Left ventricle myocardium superior (tissue), 1 donor: ENCODE measurements at places on chromosomes 4 and X. TPM values are rescaled to one million over a fixed set of nuclear protein-coding genes. Genes with fewer than 3 reads are reported as not detected.
A peak's percentile ranks its signal among the peaks of the same experiment; 100 is the strongest.

The MTCP1 gene
- total RNA-seq = 51.6 TPM

The ARHGAP6 gene
- 2.8 TPM for total RNA-seq

The ZDHHC15 gene
- 3.5 TPM for total RNA-seq

The PLK4 gene
- total RNA-seq = 1.3 TPM

The USP27X gene
- 1.9 TPM for total RNA-seq

The ZFP42 gene
- not detected for total RNA-seq

The CT47B1 gene
- total RNA-seq = not detected

The ARMCX4 gene
- total RNA-seq = 5.5 TPM

The GPR173 gene
- 0.50 TPM for total RNA-seq

The PSAPL1 gene
- not detected for total RNA-seq

The MAGEA4 gene
- total RNA-seq = not detected

The PGAM4 gene
- not detected for total RNA-seq

The SPANXB1 gene
- total RNA-seq = not detected

The CSAG1 gene
- not detected for total RNA-seq

The GLRB gene
- total RNA-seq = 11.2 TPM

The CRMP1 gene
- 1.3 TPM for total RNA-seq

- DNase-seq = no peak
Measured at GRCh38 chr4:20426028-20426427, 174.3 kb downstream of the SLIT2 start.

- DNase-seq = no peak
Measured at GRCh38 chr4:24644983-24645764, 60.8 kb upstream of the DHX15 start.

DNA sequence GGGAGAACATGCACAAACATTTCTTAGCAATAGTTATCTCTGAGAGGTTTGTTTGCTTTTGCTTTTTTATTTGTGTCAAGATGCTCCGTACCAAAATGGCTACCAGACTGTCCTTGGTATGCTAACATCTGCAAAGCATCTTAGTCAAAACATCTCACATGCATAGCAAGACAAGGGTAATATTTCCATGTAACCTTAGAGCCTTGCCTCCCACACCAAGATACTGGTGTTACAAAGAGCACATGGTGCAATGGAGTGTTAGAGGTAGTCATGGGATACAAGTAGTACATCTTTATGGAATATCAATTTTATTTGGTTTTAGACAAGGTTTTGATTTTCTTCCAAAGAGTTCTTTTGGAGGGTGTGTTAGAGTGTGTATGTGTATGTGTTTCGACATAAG, 109.7 kb downstream of the NR3C2 start:
- DNase-seq = no peak

- DNase-seq = no peak
Measured at GRCh38 chr4:184857441-184858121, 31.8 kb upstream of the ACSL1 start.

- peak; percentile 78 for DNase-seq
Measured at GRCh38 chr4:99300934-99301333, 10.1 kb upstream of the ADH1A start.

DNA sequence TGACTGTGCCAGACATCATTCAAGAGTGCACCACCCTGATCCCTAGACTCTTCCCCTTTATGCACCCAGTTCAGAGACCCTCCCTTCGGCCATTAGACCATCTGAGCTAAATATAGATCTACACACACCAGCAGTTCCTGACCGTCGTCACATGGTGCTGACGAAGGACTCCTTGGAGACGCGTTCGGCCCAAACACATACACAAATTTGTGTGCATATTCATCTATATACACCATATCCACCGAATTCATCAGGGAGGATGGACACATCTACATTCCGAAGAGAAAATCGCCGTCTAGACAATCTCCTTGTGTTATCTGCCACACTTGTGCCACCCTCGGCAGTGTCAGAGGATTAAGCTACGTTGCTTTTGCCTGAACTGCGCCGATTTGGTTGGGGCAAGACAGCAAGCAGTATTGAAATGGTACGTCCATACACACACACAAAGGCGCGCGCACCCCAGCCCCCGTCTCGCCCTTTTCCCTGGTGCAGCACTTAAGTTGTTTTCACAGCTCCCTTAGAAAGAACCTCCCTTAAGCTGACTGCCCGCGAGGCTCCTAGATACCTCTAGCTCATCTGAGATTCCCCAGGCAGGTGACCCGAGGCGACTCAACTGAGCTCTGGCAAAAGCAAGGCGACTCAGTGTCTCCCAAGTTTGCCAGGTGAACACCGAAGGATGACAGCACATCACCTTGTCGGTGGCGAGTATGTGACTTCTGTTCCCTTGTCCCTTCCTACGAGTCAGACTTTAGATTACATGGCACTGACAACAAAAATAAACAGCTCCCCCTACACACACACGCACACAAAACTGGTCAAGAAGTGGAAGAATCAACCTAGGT, 1.0 kb downstream of the RASGEF1B start:
- peak; percentile 54 for DNase-seq

- peak; percentile 70 for DNase-seq
Measured at GRCh38 chrX:123959281-123960063, 2.0 kb upstream of the STAG2 start.

DNA sequence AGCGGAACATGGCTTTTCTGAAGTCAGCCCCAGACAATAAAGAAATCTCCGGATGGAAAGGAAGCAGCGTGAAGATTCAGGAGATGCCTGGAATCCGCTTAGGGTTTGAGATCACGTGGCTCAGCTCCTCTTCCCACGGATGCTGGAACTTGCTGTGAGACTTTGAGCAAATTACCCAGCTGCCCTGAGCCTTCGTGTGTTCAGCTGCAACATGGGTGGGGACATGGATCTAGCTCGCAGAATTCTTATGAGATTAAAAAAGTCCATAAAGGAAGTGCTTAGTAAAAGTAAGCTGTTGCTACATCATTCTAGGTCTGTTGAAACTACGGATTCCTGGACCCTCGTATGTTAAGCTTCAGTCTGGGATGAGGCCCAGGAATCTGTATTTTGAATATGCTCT, 55.7 kb upstream of the STIM2 start:
- no peak for DNase-seq

DNA sequence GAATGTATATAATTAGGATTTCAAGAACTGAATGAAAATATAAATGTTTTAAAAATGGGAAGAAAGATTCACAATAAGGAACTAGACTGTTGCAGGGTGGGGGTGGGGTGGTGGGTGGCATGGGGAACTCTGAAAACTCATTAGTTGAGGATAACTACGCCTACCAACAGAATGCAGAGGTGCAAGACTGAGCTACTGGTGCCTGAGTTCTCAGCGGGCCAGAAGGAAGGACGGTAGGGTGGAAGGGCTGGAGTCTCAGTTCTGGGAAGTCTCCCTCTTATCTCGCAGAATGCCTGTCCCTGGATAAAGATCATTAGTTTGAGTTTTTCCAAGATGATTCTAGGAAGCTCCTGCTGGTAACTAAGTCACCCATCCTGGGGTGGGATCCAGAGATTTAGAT, 1.3 kb upstream of the SOD3 start:
- DNase-seq = no peak

DNA sequence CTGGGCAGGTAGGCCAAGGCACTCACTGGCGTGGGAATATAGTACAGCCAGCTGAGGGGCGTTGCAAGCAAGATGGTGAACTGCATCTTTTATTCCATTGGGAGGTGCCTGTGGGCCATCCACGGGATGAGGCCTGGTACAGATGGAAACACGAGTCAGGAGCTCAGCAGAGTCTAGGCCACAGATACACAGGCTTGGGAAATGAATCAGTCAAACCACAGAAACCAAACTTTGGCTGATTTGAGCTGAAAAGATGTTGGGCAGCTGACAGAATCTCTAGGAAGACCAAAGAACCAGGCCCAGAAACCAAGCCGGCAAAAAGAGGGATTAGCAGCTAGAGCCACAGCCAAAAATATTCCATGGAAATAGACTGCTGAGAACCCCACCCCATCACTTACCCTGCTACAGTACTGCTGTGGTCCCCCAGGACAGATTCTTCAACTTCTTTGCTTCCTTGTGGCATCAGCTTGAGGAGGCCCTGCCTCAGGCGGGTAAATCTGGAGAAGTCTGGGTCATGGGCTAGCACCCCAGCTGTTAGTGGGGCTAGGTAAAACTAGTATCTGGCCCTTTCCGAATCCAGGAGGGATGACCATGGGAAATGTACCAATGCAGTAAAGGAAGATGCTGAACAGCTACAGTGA, 75.4 kb downstream of the TMEM131L start:
- no peak for DNase-seq

GRCh38 chr4:185958094-185958747, 110.7 kb upstream of the TLR3 start:
- no peak for DNase-seq

GRCh38 chrX:129227366-129227765, 295.9 kb downstream of the SMARCA1 start:
- DNase-seq = no peak

DNA sequence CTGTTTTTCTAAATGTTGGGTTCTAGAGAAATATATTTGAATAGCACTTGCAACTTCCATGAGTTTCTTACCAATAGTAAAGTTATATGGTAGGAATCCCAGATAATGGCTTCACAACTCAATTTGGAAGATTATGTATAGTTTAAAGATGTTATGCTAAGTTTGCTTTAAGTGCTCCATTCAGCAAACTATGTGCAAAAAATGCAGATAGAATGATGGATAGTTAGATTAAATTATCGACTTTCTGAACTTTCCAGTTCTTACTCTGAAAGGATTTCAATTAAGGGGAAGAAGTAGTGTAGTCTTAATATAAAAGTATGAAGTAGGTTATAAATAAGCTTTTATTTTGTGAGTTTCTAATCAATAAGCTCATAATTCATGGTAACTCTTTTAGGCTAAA, 60.7 kb upstream of the NFKB1 start:
- no peak for DNase-seq

DNA sequence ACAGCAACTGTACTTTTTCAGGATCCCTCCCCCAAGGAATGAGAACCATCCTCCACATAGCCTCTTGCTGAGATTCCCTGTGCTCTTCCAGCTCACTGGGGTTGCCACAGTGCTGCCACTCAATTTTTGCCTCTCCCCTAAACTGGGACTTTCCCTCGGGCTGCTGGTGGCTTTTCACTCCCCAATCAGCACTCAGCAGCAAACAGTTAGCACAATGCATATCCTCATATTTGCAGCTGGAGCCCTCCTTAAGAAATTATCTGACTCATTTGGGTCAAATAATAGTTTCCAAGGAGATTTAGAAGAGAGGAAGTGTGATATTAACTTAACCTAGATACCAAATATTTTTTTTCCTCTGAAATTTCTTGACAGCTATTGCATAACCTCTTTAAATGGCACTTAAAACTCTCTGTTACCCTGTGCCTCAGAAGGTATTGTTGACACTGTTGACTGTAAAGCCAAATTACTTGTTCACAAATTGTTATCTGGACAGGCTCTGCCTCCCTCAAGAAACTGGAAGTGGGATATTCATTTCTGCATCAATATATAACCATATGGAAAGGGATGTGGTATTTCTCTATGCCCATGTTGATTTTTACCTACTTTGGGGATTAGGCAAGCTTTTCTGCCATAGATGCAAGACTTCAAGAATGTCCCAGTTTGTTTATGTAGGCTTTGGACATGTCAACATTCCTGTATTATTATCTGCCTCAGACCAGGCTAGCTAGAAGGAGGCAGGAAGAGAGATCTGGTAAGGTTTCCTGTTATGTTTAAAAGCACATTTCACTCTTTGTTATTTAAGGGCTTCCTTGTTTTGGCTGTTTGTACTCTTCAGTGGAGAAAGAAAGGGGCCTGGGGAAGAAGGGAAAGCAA, 58.0 kb downstream of the SEPTIN11 start:
- peak; percentile 31 for DNase-seq

- no peak for DNase-seq
Measured at GRCh38 chr4:42816880-42817400, 75.6 kb upstream of the GRXCR1 start.

GRCh38 chrX:30830326-30830943, 58.6 kb downstream of the TAB3 start:
- no peak for DNase-seq

- DNase-seq = no peak
Measured at GRCh38 chr4:3338321-3338838, 45.6 kb downstream of the RGS12 start.

DNA sequence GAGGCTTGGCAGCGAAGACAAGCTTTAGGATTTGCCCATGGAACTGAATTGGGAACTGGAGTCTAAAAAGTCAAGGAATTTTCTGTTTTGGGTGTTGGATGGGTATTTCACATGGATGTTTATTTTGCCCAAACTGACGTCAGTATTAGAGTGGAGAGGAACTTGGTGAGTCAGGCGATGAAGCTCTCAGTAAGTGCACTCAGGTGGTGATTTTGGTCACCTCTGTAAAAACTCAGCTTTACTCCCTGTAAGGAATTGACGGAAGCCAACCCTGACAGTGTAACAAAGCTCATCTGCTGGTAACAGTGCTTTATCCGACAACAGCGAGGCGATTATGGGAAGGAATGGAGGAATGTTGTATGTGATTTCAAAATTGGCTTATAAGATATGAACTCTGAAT, 77.0 kb upstream of the PGRMC2 start:
- no peak for DNase-seq

- DNase-seq = no peak
Measured at GRCh38 chr4:138816875-138817274, 198.7 kb upstream of the NOCT start.

GRCh38 chrX:131675596-131676194, 131.8 kb downstream of the OR13H1 start:
- no peak for DNase-seq

- DNase-seq = no peak
Measured at GRCh38 chr4:77710059-77710458, 104.4 kb downstream of the CXCL13 start.

GRCh38 chrX:48493890-48494364, 14.9 kb upstream of the PORCN start:
- DNase-seq = no peak

- peak; percentile 32 for DNase-seq
Measured at GRCh38 chrX:53290441-53291041, 9.2 kb upstream of the IQSEC2 start.

GRCh38 chr4:184451726-184452125, 22.6 kb downstream of the IRF2 start:
- no peak for DNase-seq

- no peak for DNase-seq
Measured at GRCh38 chr4:129218897-129219296, 122.9 kb downstream of the C4orf33 start.

DNA sequence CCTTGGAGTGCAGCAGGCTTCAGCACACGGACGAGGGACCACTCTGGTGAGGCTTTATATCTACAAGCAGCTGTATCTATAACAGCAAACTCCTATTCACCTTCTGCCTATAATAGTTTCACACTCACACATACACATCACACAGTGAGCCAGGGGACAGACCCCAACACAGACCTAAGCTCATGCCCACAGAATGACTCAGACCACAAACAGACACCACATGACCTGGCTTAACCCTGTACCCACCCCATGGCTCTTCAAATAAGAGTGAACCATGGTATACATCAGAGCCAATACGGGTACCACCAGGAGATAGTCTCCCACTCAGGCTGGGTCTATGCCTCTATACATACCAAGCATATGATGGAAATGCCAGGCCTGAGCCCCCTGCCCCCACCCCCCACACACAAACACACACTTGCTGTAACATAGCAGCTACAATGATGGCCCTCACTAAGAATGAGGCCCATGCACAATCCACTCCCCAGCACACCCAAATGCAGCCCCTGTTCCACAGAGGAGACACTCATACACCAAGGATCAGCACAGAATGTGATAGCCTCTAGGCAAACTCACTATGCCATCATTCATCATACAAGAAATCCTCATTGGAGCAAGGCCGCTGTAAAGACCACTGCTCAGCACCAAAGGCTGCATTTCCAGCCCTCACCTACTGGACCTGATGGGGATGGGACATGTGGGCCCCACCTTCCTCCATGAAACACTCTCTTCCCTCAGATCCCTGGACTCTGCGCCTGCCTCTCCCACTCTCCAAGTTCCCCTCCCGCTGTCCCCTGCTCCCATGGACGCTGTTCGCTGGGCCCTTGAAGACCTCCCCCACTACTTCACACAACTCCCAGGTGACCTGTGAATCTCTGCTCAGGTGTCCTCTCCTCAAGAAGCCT, 62.1 kb upstream of the XIAP start:
- DNase-seq = no peak
